ENCODE measurements at places on chromosomes 4 and X.
A peak's percentile ranks its signal among the peaks of the same experiment; 100 is the strongest.

DNA sequence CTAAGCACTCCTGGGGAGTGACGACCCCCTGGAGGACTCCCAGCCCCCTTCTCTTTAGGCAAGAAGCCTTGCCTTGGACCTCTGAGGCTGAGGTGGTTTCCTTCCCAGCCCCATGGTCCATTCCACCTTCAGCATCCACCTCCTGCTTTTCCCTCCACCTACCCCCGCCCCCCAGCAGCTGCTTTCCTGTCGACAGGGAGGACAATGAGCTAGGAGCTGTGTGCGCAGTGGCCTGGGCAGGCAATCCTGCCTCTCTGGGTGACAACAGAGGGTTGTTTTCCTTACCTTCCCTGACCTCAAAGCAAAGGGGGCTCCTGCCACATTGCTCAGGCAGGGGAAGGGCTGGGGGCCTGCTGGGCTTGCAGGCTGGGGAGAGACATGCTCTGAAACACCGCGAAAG is 123.5 kb downstream of the BCOR start:
- DNase-seq: no peak

- no peak for DNase-seq
Observed at GRCh38 chr4:54737421-54737820, 79.7 kb downstream of the KIT start.

- DNase-seq: no peak
Observed at GRCh38 chr4:57159866-57160265, 49.7 kb upstream of the IGFBP7 start.

DNA sequence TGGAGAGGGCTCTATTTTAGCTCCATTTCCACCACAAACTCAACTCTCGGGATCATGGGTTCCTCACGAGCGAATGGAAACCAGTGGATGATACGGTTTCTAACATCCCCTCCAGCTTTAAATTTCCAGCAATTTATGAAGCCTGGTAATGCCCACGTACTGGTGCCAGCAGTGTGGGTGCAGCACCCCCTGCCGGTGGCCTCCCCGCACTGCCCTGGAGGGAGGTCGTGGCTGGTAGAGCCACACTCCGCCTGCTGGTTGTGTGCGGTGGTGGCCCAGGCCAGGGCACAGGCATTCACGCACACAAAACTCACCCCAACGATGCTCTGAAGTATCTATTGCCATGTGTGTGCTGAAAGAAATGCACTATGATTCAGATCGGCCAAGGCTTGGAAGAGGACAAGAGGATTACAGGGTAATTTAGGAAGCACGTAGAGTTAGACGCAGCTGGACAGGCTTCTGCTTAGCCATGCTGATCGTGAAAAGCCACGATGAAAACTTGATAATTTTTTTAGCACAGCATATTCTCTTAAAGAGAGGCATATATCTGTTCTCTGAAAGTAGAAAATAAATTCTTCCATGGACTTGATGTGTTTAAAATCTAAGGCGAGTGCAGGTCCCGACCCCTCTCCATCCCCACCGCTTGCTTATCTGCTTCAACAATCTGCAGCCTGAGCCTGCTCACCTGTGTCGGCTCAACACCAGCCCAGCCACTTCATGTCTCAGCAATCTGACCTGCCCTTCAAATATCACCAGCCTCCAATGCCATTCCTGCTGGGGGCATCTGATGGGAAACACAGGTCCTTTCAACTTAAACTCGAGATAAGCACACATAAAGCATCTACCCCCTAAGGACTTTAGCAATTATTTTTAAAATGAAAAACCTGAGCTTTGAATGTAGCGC is 59.1 kb downstream of the SCD5 start:
- DNase-seq: peak; percentile 45

DNA sequence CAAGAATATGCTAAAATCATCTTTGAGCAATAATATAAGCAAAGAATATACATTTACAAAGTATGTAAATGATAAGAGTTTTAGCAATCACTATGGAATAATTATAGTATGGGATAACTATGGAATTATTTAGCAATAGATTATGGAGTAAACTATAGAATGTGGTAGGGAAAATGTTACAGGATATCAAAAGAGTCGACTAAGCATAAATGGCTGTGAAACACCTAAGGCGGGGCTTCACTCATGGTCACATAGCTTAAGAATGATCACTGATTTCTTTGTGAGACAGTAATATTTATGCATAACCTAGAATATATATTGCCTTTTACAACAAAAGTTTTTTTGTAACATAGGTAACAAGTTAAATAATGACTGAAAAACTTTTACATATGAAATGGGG is 2049.7 kb downstream of the ARAP2 start:
- DNase-seq: no peak

GRCh38 chr4:71392109-71392508 is 53.3 kb downstream of the SLC4A4 start:
- DNase-seq: no peak

DNA sequence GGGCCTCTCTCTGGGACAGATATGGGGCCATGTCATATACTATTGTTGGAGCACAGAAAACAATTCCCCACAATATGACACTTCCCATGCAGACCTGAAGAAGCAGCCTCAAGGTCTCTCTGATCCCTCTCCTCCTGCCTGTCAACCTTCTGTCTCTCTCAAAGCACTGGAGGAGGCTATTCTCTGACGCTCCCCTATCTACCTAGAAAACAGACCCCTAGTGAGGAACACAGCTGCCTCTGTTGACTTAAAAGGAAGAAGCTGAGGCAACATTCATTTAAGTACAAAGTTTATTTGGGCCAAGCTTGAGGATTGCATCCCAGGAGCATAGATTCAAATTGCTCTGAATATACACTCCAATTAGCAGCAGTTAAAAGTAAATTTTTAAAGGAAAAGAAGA is 39.3 kb upstream of the NSG1 start:
- no peak for DNase-seq

GRCh38 chrX:132809581-132809980 is 148.8 kb downstream of the HS6ST2 start:
- DNase-seq: no peak

- no peak for DNase-seq
Observed at GRCh38 chrX:32514986-32515385, 696.4 kb downstream of the DMD start.

- DNase-seq: no peak
Observed at GRCh38 chrX:154458116-154458953, at the start of gene PLXNA3. Gene PLXNA3 (plus strand): TSS chrX:154458281. CDS start chrX:154460184, 1,903 bp downstream.

GRCh38 chr4:157564771-157565170 is 344.2 kb downstream of the GRIA2 start:
- no peak for DNase-seq

DNA sequence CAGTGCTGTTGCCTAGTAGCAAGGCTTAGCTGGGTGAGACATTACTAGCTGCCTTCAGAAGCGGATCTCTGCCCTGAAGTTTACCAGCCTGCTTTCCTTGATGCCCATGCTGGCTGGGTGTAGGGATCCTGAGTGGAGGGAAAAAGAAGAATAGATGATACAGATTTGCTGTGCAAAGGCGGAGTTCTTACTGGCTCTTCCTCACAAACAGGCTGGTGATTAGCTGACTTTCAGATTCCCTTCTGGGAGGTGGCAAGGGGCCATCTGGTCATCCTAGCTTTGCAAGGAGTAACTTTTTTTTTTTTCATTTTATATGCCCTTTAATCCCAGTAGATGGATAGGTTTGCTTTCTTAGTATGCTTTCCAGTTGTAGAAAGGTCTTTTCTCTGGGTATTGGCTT is 44.8 kb downstream of the SMARCA5 start:
- DNase-seq: no peak

DNA sequence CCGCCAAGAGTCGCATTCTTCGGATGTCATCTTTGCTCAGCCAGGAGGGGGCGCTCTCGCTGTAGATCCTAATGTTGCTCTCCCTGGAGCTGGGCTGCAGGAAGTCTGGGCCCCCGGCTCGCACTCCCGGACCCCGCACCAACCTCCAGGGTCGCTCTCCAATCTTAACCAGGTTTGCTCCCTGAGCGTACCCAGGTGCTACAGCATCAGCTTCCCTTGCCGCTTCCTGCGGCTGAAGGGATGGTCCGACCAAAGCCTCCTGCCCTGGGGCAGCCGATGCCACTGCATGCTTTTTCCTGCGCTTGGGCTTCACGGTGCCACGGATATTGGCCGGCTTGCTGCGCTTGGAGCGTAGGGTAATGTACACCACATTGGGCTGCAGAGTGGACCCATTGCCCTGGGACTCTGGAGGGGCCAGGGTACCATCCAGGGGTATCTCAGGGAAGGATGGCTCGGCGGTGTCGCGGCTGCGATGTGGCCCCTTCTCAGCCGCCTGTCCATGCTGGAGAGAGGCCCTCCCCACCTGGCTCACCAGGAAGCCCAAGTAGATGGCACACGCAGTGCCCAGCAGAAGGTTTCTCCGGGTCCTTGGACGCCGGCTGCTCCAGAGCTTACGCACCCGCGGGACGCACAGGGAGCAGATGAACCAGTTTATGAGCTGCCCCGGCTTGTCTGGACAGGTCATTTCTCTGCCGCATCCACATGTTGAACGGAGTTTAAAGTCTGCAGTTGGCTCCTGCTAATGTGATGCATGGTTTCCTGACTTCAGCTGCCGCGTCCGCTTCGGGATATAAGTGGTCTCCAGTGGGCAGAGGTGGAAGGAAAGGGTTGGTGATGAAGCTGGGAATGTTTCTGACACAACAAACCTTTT is 1.9 kb downstream of the GASK1B start:
- no peak for DNase-seq

GRCh38 chr4:106034220-106034619 is 138.9 kb downstream of the NPNT start:
- no peak for DNase-seq

- DNase-seq: no peak
Observed at GRCh38 chr4:83178029-83178428, 63.5 kb upstream of the PLAC8 start.

DNA sequence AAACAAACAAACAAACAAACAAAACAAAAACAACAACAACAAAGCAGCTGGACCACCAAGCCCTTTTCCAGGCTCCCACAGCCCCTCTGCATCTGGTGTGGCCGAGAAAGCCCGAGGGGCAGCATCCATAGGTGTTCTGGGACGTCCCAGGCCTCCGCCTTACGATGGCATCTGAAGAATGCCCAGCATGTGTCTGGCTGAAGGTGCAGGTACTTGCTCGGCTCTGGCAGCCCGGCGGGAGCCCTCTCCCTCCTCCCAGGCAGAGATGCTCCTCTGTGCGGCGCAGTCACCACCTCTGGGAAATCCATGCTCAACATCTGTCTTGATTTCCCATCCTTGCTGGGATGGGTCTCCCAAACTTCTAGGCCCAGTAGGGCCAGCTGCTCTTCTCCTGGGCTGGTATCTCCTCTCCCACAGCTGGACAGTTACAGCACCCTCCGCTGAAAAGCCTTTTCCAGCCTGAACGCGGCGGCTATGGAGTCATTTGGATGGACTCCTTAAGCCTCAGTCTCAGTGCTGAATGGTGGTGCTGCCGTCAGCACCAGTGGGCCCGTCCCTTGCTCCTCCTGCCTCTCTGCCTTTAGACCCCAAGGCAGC is 4.3 kb downstream of the PSAPL1 start:
- DNase-seq: no peak

DNA sequence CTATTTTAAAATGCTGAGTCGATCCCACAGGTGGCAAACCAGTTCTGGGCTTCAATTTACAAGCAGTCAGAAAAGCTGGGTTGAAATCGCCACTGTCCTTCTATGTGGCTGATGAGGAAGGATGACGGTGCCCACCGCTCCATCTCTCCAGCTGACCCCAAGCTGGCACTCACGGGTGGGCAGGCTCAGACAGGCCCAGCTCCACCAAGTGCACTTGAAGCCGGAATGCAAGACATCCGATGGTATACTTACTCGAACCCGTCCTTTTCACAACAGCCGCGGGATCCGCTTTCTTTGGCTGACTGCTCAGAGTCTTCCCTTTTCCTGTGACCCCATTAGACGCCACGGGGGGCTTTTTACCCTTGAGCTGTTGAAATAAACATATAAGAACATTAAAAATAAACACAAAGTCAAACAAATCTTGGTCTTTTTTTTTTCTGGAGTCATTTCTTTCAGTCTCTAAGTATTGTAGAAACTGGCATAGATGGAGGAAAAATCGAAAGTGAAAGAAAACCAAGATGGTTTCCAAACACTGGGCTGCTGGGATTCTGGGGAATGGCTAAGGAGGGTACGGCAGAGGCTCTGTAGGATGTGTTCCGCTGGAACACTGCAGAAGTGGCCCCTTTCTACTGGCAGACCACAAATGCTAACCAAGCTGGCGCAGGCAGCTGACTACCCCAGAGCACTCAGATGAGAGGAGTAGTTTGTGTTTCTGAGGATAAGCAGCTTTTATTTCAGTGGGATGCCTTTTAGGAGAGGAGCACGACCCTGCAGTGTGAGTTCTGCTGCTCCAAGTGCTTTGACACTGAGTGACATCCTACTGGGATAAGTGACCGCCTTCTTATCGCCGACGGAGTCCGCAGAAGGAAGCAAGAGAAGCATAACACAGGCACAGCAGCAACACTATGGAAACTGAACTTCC is 160.9 kb downstream of the AFAP1 start:
- no peak for DNase-seq

DNA sequence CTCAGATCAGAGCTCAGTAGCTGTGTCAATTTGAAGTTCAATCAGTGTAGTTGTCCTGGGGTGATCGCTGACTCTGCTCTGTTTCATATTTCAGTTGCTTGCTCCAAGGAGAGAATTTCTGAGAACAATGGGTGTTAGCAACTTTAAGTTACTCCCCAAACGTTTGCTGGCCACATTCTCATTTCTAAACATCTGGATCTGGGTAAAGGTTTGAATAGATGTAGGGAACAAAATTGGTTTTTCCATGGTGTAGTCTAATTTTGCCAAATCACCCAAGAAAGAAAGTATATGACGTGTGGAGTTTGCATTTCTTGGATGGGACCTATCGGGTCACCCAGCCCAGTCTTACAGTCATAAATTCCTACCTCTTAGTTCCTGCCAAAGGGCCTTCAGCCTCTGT is 103.7 kb downstream of the AKAP4 start:
- DNase-seq: no peak

DNA sequence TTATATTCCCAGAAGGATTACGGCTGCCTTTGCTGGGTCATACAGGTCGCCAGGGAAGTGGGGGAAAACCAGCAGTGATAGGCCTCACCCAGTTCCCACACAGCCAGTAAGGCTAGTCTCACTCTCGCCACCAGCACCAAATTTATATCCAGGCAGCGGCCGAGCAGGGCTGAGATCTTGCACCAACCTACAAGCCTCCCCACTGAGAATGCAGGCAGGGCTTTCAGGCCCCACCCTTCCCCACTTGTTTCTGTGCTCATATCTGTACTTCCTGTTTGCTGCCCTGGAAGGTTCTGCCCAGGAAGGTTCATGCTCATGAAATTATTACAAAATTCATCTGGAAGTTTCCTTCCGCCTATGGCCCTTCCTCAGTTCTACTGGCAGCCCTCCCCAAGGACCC is 179.7 kb downstream of the STIM2 start:
- no peak for DNase-seq

All from mesothelial cell of epicardium (in vitro differentiated cells).